ENCODE measurements at places on chromosomes 6 and 20. TPM values are rescaled to one million over a fixed set of nuclear protein-coding genes. Genes with fewer than 3 reads are reported as not detected.

FLOT1 gene
- total RNA-seq, result 103 TPM

SS18L1 gene
- 13.1 TPM for total RNA-seq

DNA sequence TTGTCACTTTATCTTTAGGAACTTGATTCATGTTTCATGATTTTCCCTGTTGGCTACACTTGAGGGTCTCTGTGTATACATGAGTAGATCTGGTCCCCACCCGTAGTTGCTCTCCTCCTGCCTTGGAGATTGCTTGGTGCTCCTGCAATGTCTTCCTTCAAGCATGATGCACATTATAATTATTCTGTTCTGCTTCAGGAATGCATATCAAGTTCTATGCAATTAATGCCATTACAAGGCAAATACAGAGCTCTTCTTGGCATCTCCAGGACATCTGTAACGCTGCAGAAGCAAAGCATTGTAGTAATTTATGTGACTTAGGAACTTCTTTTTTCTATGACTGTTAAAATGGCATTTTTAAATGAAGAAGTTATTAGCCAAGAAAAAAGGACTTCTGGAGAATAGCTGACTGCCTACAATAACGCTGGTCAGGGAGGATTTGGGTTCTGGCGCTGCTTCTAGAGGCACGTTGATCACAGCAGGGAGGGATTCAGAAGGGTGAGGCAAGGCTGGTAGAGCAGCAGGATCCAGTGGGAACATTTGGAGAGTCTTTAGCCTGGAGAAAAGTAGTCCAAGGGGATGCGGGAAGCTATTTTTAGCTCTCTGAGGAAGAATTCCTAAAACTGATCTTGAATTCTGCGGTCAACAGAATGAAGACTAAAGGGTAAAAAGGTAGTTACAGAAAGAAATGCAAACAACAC lies 203.6 kb downstream of the PLCB1 start:
- no peak for DNase-seq

GRCh38 chr20:2809690-2810089 lies 5.1 kb upstream of the C20orf141 start:
- no peak for DNase-seq

GRCh38 chr20:47262365-47263013 lies 94.0 kb downstream of the ZMYND8 start:
- peak; percentile 92 for DNase-seq

ERVFRD-1 gene
- not detected for total RNA-seq

DNA sequence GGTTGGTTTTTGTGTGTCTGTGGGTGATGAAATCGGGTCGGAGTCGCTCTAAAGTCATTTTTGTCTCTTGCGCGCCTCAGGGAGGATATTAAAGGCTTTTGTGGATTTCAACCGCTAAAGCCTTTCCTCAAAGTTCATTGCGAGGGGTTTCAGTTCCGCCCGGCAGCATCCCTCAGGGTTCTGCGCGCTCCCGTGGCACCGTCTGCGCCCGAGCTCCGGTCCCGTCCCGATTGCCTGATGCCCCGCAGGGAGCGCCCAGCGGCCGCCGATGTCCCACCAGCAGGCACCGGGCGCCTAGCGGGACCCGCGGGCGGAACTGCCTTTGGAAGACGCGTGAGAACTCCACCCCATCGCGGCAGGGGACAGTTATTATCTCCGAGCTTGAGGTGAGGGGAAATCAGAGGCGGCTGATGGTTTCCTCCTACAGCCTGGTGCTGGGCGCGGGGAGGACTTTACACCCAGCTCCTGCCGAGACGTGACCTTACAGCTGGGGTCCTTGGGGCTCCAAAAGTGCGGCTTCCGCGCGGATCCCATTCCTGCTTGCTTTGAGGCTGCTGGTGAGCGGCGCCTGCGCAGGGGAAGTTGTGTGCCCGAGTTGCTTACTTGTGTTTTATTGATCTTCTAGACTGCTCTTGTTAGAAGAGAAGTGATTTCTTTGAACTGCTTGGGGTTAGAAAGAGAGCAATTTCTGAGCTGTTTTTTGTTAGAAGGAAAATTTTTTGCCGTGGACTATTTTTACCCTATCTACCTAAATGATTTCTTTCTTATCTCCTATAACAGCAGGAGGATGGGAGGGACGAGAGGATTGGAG lies 27.1 kb downstream of the ULBP1 start:
- peak; percentile 63 for DNase-seq
